ENCODE measurements at places on chromosomes 7 and 10. TPM values are rescaled to one million over a fixed set of nuclear protein-coding genes. Genes with fewer than 3 reads are reported as not detected.

The IRF5 gene
- under 0.01 TPM for total RNA-seq

The LRRC17 gene
- total RNA-seq, result 12.3 TPM

The SMARCD3 gene
- 37.4 TPM for total RNA-seq

The TBX20 gene
- total RNA-seq, result not detected

The FRMPD2 gene
- 0.59 TPM for total RNA-seq

The DGKB gene
- total RNA-seq, result 0.88 TPM

- no peak overlapping the region for H3K4me3 ChIP-seq
- H3K36me3 ChIP-seq, result peaks cover 86% of the 10 kb centered on the region
- no peaks in the 10 kb centered on the region for H3K4me1 ChIP-seq
- no peaks in the 10 kb centered on the region for H3K27me3 ChIP-seq
- peak; percentile 29 for DNase-seq
Observed at GRCh38 chr7:98958968-98959367, 80.6 kb downstream of the TRRAP start.

GRCh38 chr7:108205311-108205710 lies 75.2 kb upstream of the LAMB4 start:
- no peak overlapping the region for H3K27ac ChIP-seq
- no peaks in the 10 kb centered on the region for H3K4me1 ChIP-seq
- no peaks in the 10 kb centered on the region for H3K27me3 ChIP-seq
- no peak overlapping the region for H3K4me3 ChIP-seq
- no peaks in the 10 kb centered on the region for H3K36me3 ChIP-seq

DNA sequence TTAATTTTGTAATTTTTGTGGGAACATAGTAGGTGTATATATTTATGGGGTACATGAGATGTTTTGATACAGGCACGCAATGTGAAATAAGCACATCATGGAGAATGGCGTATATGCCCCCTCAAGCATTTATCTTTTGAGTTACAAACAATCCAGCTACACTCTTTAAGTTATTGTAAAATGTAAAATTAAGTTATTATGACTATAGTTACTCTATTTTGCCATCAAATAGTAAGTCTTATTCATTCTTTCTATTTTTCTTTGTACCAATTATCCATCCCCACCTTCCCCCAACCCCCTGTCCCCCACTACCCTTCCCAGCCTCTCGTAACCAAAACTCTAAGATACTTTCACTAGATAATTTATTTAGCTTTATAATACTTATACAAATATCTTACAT lies 7.8 kb upstream of the PNPLA8 start:
- H3K4me1 ChIP-seq, result no peaks in the 10 kb centered on the region
- no peaks in the 10 kb centered on the region for H3K36me3 ChIP-seq
- no peak overlapping the region for H3K4me3 ChIP-seq

DNA sequence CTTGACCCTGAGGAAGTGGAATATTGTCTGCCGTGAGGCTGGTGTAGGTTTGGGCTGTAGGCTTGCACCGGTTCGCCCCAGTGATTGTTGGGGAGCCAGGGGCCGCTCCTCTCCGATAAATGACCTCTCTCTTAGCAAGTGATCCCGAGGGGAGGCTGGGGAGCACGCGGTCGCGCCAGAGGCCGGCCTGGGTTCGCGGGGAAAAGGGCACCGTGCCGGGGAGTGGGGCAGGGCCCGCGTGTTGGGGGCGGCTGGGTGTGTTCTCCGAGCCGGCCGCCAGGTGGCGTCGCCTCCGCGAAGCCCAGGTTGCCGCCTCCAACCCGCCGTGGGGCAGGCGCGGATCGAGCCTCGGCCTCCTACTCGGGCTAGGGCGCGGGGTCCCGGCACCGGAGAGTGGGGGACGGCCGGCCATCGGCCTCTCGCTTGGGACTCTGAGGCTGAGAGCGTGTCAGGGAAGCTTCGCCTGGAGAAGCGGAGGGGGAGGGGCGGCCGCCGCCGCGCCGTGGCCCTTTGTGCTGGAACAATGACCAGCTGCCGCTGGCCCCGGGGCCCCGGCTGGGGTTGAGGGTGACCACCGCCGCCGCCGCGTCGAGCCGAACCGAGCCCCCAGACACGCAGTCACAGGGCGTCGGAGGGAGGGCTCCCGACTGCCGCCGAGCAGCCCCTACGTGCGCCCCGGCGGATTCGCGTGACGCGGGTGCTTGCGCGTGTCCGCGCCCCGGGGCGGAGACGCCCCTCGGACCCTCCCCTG lies 442 bp upstream of the LZTS2 start:
- H3K36me3 ChIP-seq, result peaks cover 21% of the 10 kb centered on the region
- H3K27ac ChIP-seq, result peak overlapping the region; percentile 99
- peak overlapping the region; percentile 88 for H3K4me3 ChIP-seq
- peak; percentile 99 for DNase-seq
- H3K27me3 ChIP-seq, result no peaks in the 10 kb centered on the region

- H3K27me3 ChIP-seq, result no peaks in the 10 kb centered on the region
- no peak overlapping the region for H3K4me3 ChIP-seq
- H3K36me3 ChIP-seq, result no peaks in the 10 kb centered on the region
Observed at GRCh38 chr7:2622869-2623697, 8.7 kb upstream of the TTYH3 start.

- H3K4me3 ChIP-seq, result no peak overlapping the region
- DNase-seq, result no peak
- H3K4me1 ChIP-seq, result no peaks in the 10 kb centered on the region
- H3K27ac ChIP-seq, result no peak overlapping the region
- H3K27me3 ChIP-seq, result no peaks in the 10 kb centered on the region
Observed at GRCh38 chr7:90916319-90916718, 320.2 kb downstream of the CDK14 start.

GRCh38 chr7:90007831-90008230 lies 146.4 kb upstream of the STEAP1 start:
- no peaks in the 10 kb centered on the region for H3K27me3 ChIP-seq
- no peak overlapping the region for H3K4me3 ChIP-seq
- H3K27ac ChIP-seq, result no peak overlapping the region
- H3K36me3 ChIP-seq, result no peaks in the 10 kb centered on the region

DNA sequence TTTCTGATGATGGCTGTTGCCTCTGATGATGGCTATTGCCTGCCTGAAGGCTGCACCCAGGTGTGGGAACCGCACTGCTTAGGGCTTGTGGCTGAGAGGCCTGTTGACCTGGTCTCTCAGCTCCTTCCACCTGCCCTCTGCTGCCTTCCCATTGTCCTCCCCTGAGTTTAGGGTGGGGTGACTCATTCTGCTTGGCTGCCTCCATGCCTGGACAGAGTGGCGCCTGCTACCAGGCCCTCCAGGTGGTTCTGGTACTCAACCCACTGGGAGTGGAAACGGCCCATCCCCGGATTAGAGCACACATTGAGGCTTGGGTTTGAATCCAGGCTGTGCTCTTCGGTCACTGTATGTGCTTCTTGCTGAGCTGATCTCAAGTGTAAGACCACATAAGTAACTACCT lies 120.6 kb downstream of the SEM1 start:
- H3K36me3 ChIP-seq, result no peaks in the 10 kb centered on the region
- no peaks in the 10 kb centered on the region for H3K27me3 ChIP-seq
- no peak overlapping the region for H3K4me3 ChIP-seq

- H3K4me3 ChIP-seq, result no peak overlapping the region
- no peaks in the 10 kb centered on the region for H3K27me3 ChIP-seq
- DNase-seq, result peak; percentile 13
- H3K27ac ChIP-seq, result no peak overlapping the region
- H3K4me1 ChIP-seq, result no peaks in the 10 kb centered on the region
Observed at GRCh38 chr10:55822096-55822495, 539.0 kb downstream of the ZWINT start.

- no peaks in the 10 kb centered on the region for H3K27me3 ChIP-seq
- no peaks in the 10 kb centered on the region for H3K4me1 ChIP-seq
- H3K36me3 ChIP-seq, result no peaks in the 10 kb centered on the region
- H3K27ac ChIP-seq, result no peak overlapping the region
- no peak for DNase-seq
Observed at GRCh38 chr7:32347244-32347828, 142.8 kb downstream of the LSM5 start.

DNA sequence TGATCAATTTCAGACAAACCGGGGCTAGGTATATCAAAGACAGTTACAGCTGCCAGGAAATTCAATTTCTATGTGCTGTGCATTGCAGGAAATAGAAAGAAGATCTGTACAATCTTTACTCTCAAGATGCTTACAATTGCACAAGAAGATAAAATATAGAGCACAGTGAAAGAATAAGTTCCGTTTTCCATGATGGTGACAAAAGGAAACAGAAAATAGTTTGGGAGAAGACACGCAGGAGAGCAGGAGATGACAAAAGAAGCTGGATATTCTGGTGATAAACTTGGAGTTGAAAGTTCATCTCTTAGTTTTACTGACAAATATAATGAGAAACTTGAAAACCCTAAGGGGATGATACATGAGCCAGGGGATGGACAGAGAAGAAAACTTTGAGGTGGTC lies 646.0 kb downstream of the PARD3 start:
- no peaks in the 10 kb centered on the region for H3K36me3 ChIP-seq
- no peaks in the 10 kb centered on the region for H3K27me3 ChIP-seq
- no peak for DNase-seq
- H3K4me3 ChIP-seq, result no peak overlapping the region

DNA sequence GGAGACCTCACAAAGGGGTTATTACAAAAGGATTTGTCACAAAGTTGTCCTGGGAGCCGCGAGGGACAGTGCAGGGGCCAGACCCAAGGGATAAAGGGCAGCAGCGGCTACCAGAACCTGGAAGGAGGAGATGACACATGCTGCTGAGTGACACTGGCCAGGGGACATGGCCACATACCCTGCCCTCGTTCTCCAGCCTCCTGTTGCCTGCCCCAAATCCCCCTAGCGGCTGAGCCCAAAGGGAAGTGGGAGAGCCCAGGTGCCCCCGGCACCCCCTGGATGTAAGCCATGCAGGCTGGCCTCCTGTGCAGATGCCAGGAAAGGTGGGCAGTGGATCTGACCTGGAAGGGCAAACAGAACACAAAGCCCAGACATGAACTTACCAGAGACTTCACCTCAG lies 42.7 kb downstream of the C10orf143 start:
- DNase-seq, result no peak
- no peaks in the 10 kb centered on the region for H3K4me1 ChIP-seq
- H3K27ac ChIP-seq, result no peak overlapping the region
- no peak overlapping the region for H3K4me3 ChIP-seq

DNA sequence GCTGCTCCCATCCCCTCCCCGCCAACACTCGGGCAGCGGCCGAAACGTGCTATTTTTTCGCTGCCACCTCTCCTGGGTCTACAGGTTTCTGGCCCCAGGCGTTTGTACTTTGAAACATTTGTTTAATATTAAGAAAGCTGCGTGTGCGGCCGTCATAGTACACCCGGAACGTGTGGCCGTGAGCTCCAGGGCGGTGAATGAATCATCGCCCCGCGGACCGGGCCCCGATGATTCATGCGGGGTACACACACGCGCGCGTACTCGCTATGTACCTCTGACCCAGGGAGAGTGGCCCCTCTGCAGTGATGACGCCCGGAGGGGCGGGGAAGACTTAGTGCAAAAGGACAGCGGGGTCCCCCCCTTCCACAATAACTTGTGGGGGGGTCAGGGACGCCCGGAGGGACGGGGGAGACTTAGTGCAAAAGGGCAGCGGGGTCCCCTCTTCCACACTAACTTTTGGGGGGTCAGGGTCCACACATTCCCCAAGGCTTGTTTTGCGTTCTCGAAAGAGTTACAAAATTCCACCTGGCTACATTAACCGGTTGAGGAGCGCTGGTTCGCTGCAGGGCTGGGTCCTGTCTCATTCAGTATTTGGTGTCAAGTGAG lies 56.5 kb upstream of the PCGF5 start:
- H3K36me3 ChIP-seq, result no peaks in the 10 kb centered on the region
- peak; percentile 98 for DNase-seq
- peak overlapping the region; percentile 84 for H3K4me3 ChIP-seq
- peak overlapping the region; percentile 79 for H3K27ac ChIP-seq
- no peaks in the 10 kb centered on the region for H3K27me3 ChIP-seq
- H3K4me1 ChIP-seq, result peaks cover 13% of the 10 kb centered on the region

DNA sequence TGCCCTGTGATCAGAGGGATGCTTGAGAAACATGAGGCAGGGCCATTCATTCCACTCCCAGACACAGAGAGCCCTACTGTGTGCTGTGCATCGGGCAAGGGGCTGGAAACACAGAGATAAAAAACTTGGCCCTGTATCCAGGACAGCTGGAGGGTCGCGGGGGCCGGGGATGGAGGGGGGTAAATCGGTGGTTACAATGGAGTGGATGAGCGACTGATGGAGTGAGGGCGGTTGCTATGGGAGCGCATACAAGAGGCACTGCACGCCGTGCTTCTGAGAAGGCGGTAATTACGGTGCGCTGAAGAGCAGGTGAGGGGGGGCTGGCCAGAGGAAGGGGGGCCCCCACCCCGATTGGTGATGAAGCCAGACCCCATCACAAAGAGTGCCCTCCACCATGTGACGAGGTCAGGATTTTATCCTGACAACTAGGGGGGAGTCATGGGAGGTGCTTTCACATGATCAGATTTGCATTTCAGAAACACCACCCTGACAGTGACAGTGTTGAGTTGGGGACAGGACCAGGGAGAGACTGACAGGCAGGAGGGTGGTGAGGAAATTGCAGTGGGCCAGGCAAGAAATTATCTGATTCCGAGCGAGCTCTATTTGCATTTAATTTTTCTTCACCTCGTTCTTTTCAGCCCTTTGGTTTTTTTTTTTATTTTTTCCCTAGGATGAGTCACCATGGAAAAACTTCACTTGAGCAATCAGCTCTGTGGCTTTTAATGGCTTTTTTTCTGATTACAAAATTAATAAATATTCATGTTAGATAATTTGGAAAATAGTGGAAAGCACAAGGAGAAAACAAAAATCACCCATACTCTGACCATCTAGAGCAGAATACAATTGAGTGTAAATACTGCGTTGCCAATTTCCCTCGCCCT lies 7.8 kb downstream of the CPA5 start:
- peak; percentile 86 for DNase-seq
- H3K27ac ChIP-seq, result no peak overlapping the region
- H3K4me3 ChIP-seq, result peak overlapping the region; percentile 9
- H3K36me3 ChIP-seq, result no peaks in the 10 kb centered on the region
- no peaks in the 10 kb centered on the region for H3K27me3 ChIP-seq

DNA sequence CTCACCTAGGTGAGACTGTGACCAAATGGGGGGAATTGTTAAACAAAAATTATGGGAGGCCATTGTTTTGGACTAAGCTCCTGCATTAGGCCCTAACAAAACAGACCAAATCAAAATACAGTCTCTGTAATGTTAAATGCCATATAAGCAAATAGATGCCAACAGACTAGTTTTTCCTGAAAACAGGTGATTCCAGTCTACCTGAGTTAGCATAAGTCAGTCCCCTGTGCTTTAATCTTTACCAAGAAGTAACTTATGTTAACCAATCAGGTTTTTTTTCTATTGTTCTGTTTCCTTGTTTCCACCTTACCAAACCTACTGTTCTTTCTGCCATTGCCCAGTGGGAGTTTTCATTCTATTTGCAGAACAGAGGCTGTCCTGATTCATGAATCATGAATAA lies 48.0 kb downstream of the PDZD8 start:
- no peak overlapping the region for H3K27ac ChIP-seq
- DNase-seq, result no peak
- no peaks in the 10 kb centered on the region for H3K36me3 ChIP-seq
- H3K4me1 ChIP-seq, result peaks cover 5% of the 10 kb centered on the region
- no peaks in the 10 kb centered on the region for H3K27me3 ChIP-seq

GRCh38 chr10:75399461-75400162 lies 2.0 kb downstream of the ZNF503 start:
- H3K4me1 ChIP-seq, result peaks cover 14% of the 10 kb centered on the region
- no peaks in the 10 kb centered on the region for H3K27me3 ChIP-seq
- peaks cover 4% of the 10 kb centered on the region for H3K36me3 ChIP-seq
- peak overlapping the region; percentile 100 for H3K4me3 ChIP-seq
- DNase-seq, result peak; percentile 99

- H3K4me1 ChIP-seq, result peaks cover 22% of the 10 kb centered on the region
- peaks cover 81% of the 10 kb centered on the region for H3K27me3 ChIP-seq
- H3K4me3 ChIP-seq, result no peak overlapping the region
Observed at GRCh38 chr7:101166909-101167644, 1.7 kb upstream of the VGF start.

GRCh38 chr7:79506481-79506880 lies 53.0 kb upstream of the MAGI2 start:
- no peak overlapping the region for H3K4me3 ChIP-seq
- H3K27me3 ChIP-seq, result no peaks in the 10 kb centered on the region
- no peak overlapping the region for H3K27ac ChIP-seq
- H3K36me3 ChIP-seq, result no peaks in the 10 kb centered on the region

- H3K27me3 ChIP-seq, result no peaks in the 10 kb centered on the region
Observed at GRCh38 chr10:9103301-9103700, 1048.8 kb downstream of the GATA3 start.

Data from osteoblast (primary cell).